Hematopoietic multipotent progenitor cell treated with erythropoietin and hydrocortisone succinate and interleukin-3 and kit ligand, for 6 days (in vitro differentiated cells): ENCODE measurements at places on chromosomes 3 and 15.

- DNase-seq = no peak
Observed at GRCh38 chr15:41940441-41940857, 31.9 kb downstream of the EHD4 start.

DNA sequence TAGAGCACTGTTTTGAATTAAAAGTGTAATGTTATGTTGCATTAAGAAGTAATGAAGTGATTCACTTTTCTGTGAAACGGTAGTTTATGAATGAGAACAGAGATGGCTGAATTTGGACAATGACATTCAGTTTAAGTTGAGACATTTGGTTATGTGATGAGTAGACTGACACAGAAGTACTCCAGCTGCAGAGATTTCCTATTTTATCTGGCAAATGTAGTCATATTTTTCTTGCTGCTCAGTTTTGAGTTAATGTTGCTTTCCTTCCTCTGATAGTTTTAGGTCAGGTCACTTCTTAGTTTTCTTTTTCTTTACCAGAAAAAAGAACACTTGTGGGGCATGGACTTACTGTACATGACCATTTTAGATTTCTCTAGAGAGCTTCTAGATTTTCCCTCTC, 51.2 kb downstream of the ASB7 start:
- DNase-seq = no peak

DNA sequence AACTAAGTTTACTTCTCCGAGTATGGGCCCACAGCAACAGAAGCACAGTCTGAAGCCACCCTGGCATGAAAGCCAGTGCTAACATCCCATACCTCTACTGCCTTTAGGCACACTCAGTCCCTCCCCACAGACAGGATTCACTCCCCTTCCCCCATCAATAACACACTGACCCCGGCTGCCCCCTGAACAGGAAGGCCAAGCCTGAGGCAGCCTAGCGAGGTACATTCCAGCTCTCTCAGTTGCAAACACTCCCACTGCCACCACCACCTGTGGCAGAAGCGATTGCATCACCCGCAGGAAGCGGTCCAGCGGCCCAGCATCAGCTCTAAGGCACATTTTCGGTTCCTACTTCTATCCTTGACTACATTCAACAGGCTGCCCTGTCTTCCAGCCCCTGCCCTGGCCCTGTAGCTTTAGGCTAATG, 7.0 kb upstream of the BMF start:
- peak; percentile 51 for DNase-seq

DNA sequence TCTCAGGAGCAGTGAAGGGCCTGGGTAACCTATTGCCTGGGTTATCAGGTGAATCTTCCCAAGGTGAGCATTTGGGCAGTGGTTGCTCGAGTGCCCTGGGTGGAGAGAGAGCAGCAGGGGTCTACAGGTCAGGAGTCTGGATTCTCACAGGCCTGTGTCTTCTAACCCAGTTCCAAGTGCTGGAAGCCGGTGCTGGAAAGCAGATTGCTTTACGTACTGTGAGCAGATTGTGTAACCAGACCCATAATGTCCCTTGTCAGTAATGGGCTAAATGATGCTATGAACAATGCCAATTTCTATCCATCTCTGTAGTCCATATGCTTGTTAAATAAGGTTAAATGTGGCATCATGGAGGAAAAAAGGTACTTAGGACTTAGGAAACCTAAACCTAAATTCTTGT, 106.5 kb downstream of the TPRG1 start:
- DNase-seq = no peak

GRCh38 chr3:121642601-121643314, 17.9 kb downstream of the HCLS1 start:
- no peak for DNase-seq

GRCh38 chr3:61725851-61726333, 164.5 kb downstream of the PTPRG start:
- DNase-seq = no peak

DNA sequence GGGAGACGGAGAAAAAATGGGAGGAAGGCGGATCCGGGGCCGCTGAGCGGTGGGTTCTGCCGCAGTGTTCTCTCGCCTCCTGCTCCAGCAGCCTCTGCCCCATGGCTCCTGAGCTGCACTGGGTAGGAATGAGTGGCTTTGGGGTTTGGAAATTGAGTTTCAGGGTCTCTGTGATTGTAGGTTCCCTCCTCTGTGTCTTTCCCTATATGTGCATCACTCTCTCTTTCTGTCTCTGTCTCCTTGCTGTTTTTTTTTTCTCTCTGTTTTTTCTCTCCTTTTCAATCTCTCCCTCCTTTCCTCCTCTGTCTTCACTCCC, 1.9 kb downstream of the GRM7 start:
- no peak for DNase-seq

- DNase-seq = no peak
Observed at GRCh38 chr3:14946739-14947099, 664 bp upstream of the NR2C2 start.

GRCh38 chr3:186107215-186108105, 1.4 kb downstream of the ETV5 start:
- peak; percentile 76 for DNase-seq

GRCh38 chr15:76337696-76338485, 1.3 kb downstream of the ISL2 start:
- peak; percentile 25 for DNase-seq

GRCh38 chr15:76340803-76341365, 4.3 kb downstream of the ISL2 start:
- DNase-seq = peak; percentile 70

- no peak for DNase-seq
Observed at GRCh38 chr15:80211976-80212375, 40.0 kb downstream of the CTXND1 start.

- DNase-seq = peak; percentile 58
Observed at GRCh38 chr3:71229905-71230657, 353.4 kb downstream of the FOXP1 start.

DNA sequence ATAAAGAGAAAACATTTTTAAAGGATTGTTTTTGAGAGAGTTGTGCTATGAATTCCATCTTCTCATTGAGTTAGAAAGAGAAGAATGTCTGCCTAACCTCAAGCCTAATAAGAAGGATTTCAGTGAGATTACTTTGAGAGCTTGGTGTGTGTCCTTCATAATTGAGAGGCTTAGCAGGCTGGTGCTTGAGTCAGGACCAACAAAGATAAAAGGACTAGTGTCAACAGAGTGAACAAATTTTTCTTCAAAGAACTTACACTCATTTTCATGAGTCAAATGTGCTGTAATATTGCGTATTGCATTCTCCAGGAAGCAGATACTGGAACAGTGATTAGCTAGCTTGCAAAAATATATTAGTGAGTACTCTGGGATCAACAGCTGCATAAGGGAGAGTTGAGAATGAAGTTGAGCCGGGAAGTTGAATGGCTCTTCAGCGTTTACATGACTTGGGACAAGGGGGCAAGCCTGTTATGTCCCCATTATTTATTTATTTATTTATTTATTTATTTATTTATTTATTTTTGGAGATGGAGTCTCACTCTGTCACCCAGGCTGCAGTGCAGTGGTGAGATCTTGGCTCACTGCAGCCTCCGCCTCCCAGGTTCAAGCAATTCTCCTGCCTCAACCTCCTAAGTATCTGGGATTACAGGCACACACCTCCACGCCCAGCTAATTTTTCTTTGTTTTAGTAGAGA, 37.5 kb upstream of the SLITRK3 start:
- DNase-seq = no peak

DNA sequence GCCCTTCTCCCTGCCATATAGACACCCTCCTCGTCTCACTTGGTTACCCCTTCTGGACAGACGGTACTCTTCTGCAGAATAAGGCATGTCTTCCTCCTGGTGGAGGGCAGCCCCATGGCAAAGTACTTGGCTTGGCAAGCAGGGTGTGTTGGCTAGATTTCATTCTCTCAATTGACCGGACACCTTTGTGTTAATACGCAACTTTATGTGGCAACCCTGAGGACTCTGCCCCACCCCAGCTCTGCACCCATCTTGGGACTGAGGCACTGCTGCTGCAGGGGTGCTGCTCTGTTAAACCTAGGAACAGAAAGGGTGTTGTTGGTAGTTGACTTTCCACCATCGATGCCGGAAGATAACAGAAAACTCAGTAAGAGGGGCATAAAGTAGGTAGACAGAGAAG, 55.2 kb downstream of the PTPRG start:
- no peak for DNase-seq

DNA sequence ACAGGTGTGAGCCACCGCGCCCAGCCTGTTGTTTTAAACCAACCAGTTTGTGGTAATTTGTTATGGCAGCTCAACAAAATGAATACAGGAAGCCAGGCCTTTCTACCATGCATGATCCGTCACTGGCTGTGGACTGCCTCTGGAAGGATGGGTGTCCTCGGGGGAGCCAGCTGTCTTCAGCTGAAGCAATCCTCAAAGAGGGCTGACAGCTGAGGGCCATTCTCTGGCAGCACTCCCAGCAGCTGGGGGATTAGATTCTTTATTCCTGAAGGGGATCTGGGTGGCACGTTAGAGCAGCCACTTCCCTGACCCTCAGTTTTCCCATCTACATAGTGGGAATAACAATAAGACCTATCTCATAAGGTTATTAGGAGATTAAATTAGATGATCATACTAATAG, 24.4 kb downstream of the POLR2M start:
- DNase-seq = no peak

DNA sequence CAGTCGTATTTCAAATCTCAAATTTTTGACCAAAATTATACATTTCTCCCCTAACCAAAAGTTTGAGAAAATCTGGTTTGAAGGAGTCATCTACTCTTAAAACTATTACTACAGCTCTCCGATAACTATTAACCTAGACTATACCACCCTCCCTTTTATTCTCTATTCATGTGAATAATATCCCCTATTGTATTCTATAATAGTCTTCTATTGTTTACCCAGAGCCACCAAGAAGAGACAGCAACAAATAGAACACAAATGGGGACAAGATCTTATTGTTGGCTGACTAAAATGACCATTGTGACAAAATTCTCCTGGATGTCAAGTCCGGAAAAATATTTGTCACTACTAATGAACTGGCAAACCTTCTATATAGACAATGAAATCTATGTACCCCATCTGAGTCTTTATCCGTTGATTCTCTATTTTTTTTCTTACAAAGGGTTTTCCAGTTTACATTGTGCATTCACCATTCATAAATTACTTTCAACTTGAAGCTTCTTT, 618.0 kb downstream of the CADM2 start:
- DNase-seq = no peak

GRCh38 chr3:57279685-57280084, 12.8 kb downstream of the ASB14 start:
- DNase-seq = no peak

DNA sequence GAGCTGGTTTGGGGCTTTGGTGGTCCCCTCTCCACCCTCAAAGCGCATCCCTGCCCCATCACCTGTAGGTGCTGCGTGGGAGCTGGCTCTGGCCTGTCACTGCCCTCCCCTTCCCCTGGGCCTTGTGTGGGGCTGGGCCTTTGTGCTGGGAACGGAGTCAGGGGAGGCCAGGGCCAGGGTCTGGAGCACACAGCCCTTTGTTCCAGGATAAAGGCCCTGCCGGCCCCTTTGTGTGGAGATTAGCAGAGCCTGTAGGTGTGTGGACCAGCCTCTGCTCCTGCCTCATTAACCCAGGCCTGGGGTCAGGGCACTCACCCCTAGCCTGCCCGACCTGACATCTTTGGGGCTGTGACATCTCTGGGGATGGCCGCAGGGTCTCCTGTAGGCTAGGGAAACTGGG, 8.9 kb downstream of the EPHB3 start:
- no peak for DNase-seq

DNA sequence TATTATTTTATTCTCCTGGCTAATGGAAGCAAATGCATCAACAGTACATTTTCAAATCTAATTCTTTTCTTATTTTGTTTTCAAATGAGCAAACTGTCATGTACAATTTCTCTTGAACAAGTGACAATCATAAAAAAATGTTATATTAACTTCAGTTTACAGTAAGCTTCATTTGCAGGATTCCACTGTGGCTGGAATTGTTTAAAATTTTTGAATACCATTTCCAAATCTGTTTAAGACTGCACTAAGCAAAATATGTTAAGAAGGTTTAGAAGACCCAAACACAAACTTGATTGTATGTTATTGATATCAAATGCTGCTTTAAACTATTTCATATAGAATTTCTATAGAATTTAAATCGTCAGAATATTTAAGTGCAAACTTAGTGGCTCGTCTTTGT, 92.8 kb downstream of the ZNF280D start:
- DNase-seq = no peak

- no peak for DNase-seq
Observed at GRCh38 chr3:149494759-149495580, 20.5 kb downstream of the TM4SF4 start.

- DNase-seq = no peak
Observed at GRCh38 chr3:115381573-115381912, 234.5 kb upstream of the ZBTB20 start.

- no peak for DNase-seq
Observed at GRCh38 chr3:55863028-55863427, 375.9 kb upstream of the WNT5A start.

DNA sequence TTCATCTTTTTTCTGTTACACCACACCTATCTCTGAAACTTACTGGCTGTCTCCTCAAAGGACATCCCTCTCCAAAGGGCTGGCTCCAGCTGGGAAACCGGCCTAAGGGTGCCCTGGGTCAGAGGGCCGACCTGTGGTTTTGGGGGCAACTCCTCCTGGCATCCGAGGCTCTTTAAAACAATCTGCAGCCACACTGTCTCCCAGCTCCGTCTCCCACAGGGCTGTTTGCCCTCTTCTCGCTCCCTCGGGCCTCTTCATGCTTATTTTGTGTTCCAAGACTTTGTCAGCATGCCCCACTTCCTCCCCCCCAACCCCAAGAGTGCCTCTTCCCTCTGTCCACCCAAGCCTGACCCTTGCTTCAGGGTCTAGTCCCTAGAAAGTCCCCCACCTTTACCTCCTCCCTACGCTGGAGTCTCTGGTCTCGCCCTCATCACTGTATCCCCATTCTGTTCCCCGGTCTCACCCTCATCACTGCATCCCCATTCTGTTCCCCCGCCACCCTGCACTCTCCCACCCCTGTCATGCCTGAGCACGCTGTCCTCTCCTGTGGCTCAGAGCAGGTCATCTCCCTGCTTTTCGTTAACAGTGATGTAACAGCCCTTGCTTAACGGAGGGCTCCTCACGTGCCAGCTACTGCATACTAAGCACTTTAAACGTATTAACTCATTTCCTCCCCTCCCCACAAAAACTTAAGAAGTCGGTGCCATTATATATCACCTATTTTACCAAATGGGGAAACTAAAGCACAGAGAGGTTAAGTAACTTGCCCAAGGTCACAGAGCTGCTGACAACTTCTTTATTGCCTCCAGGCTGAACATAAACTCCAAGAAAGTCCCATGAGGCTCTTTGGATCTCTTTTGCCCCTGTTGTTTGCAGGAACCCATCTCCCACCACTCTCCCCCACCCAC, 1.1 kb upstream of the CSK start:
- peak; percentile 75 for DNase-seq
